Cardiac septum (tissue), 1 donor: ENCODE measurements at places on chromosomes 5 and 9.

DNA sequence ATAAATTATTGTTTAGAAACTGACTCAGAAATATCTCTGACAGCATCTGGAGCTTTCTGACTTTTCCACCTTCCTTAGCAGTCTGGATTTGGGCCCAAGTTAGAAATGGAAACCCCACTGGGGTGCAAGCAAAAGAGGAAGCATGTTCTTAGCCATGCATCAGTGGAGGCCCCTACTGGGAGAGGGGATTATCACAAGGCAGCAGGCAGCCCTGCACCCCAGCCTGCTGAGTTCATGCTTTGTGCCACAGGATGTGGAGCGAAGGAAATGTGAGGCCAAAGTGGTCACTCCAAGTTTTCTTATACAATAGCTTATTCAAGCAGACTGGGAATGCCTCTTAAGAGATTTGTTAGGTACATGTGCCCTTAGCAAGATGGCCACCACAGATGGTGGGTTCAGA is 146.5 kb upstream of the TLX3 start:
- no peak for DNase-seq

- no peak for DNase-seq
Measured at GRCh38 chr5:116045821-116046220, 13.5 kb downstream of the ARL14EPL start.

DNA sequence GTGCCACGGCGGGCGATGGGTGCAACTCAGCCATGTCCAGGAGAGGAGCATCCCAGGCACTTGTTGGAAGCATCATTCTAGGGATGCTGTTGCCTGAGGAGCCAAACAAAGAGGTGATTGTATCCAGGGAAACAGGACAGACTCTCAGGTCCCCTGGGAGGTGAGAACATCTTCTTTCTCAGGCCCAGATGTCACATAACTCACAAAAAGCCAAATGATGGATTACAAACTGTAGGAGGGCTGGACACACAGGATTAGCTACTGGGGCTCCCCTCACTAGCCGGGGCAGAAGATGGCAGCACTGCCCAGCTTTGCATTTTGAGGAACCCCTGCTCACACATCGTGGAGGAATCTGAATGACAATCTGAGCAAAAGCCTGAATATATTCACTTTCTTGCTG is 64.7 kb upstream of the NFIL3 start:
- no peak for DNase-seq

GRCh38 chr9:20528253-20528652 is 94.0 kb downstream of the MLLT3 start:
- DNase-seq, result no peak

- no peak for DNase-seq
Measured at GRCh38 chr5:145101246-145101645, 733.9 kb downstream of the PRELID2 start.

- DNase-seq, result no peak
Measured at GRCh38 chr5:135441919-135442318, 5.2 kb downstream of the DCANP1 start.

- DNase-seq, result no peak
Measured at GRCh38 chr5:173613433-173614159, 2.9 kb downstream of the BOD1 start.

- peak; percentile 80 for DNase-seq
Measured at GRCh38 chr5:39073767-39074016, 507 bp downstream of the RICTOR start.

GRCh38 chr5:62731022-62731421 is 152.4 kb downstream of the LRRC70 start:
- DNase-seq, result no peak

- DNase-seq, result no peak
Measured at GRCh38 chr9:104556830-104557634, 11.9 kb upstream of the OR13C8 start.

GRCh38 chr5:172692451-172692850 is 51.4 kb downstream of the NEURL1B start:
- DNase-seq, result no peak

DNA sequence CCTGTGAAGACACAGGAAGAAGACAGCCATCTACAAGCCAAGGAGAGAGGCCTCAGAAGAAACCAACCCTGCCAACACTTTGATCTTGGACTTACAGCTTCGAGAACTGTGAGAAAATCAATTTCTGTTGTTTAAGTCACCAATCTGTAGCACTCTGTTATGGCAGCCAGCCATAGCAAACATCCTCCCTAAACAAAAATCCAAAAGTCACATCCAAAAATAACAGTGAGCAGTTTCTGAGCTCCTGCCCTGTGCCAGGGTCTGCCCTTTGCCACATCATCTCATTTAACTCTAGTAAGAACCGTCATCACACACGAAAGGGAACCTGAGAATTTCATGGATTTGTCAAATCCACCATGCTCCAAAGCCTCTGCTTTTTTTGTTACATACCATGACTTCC is 118.8 kb downstream of the TRIM36 start:
- no peak for DNase-seq

GRCh38 chr5:135210286-135211055 is 176.4 kb upstream of the PITX1 start:
- no peak for DNase-seq

GRCh38 chr9:79196606-79197005 is 375.2 kb upstream of the TLE4 start:
- no peak for DNase-seq

DNA sequence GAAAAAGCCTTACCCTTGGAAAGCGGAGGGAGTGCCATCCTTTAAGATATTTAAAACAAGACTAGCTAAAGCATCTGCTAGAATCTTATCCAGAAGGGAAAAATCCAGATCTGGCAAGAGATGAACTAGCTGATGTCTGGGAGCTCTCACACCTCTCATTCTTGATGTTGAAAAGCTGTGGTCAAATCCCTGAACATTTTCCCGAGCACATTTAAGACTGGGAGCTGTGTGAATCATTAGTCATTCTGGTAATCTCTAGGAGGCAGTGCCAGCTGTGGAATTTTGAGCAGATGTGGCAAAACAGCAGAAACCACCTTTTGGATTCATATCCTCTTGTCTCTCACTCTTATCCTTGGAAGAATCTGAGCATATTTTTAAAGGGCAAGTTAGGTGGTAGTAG is 218.0 kb downstream of the MAN2A1 start:
- no peak for DNase-seq

GRCh38 chr9:118618084-118618483 is 751.2 kb downstream of the BRINP1 start:
- no peak for DNase-seq

- no peak for DNase-seq
Measured at GRCh38 chr5:168978015-168978414, 322.9 kb downstream of the SLIT3 start.

- DNase-seq, result no peak
Measured at GRCh38 chr5:132103969-132104391, 30.4 kb downstream of the CSF2 start.

GRCh38 chr5:41270423-41271251 is 57.3 kb upstream of the C6 start:
- DNase-seq, result no peak

DNA sequence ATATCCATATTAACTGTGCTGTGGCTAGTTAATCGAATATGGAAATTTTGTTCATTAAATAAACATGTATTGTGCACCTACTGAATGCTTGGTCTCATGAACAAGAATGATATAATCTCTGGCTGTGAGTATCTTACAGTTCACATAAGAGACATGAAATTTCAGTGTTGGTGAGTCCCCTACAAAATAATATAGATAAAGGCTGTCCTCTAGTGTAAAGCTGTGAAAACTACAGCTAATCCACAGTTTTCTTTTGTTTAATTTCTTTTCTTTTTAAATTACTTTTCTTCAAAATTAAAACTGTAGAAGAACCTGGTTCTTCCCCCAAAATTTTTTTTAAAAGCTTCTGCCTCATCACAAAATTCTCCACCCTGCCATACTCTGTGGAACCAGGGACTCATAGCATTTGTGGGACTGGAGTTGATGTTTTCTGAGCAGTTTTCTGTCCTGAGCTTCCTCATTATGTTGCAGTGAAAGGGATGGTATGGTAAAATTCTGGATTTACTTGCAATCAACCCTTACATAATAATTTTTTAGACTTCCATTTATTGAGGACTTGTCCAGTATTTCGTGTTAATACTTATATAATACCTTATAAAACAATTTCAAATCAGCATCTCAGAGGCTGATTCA is 135.0 kb downstream of the STK32A start:
- DNase-seq, result no peak

- DNase-seq, result no peak
Measured at GRCh38 chr5:82855893-82856550, 221.2 kb downstream of the TMEM167A start.

DNA sequence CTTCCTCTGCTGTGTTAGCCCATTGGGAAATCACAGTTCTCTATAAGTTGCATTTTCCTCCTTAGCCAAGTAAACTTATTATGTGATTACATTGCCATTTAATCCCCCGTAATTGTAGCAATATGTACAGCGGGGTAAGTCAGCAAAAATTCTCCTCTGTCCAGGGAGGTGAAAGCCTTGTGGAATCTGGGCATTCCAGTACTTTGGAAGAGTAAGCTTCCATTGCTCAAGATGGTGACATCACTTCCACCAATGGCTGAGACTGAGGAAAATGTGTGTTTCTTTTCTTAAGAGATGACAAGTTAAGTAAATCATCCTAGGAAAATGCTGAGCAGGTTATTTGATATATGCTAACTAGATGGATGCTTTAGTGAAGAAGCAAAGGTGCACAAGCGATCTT is 436.7 kb downstream of the CETN3 start:
- no peak for DNase-seq

- DNase-seq, result no peak
Measured at GRCh38 chr5:78568212-78568611, 80.4 kb downstream of the LHFPL2 start.

- DNase-seq, result no peak
Measured at GRCh38 chr9:35553670-35554543, 51.2 kb upstream of the TESK1 start.

- no peak for DNase-seq
Measured at GRCh38 chr5:112867411-112867810, 6.3 kb downstream of the SRP19 start.

- no peak for DNase-seq
Measured at GRCh38 chr5:55370291-55370925, 62.6 kb downstream of the MTREX start.

DNA sequence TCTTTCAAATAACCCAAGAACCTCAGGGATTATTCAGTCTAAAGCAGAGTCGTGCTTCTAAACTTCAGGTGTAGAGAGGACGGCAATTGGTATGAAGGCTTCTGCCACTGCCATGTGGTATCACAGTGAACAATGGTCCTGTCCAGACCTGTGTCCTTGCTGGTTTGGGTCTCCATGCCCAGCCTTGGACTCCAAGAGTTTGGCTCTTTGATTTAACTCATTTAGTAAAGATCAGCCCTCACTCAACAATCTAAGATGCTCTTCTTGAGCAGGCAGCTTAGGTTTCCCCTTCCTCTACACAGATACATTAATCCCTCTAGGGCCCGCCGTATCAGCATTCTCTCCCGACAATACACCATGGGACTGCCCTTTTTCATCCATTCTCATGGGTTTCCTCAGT is 518.0 kb downstream of the RAB3C start:
- DNase-seq, result no peak
